Osteocyte (in vitro differentiated cells): ENCODE measurements at places on chromosomes 6 and 20. TPM values are rescaled to one million over a fixed set of nuclear protein-coding genes. Genes with fewer than 3 reads are reported as not detected.

DNA sequence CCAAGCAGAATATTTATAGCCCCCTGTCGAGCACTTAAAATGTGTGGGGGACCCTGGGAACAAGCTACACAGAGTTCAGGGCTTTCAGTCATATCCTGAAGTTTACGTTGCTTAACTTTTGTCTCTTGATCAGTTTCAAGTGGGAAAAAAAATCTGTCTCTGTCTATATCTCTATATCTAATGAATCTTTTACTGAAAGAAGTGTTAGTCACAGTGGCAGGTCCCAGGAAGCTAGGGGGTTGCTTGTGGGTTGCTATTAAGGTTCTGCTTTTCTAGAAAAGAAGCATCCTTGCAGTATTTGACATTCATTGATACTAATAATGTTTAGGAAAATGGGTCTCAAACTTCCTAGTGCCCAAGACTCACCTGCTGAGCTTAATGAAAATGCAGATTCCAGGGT lies 76.7 kb upstream of the CLDN20 start:
- no peak overlapping the region for H3K4me3 ChIP-seq
- no peak for DNase-seq
- H3K27me3 ChIP-seq, result no peaks in the 10 kb centered on the region

DNA sequence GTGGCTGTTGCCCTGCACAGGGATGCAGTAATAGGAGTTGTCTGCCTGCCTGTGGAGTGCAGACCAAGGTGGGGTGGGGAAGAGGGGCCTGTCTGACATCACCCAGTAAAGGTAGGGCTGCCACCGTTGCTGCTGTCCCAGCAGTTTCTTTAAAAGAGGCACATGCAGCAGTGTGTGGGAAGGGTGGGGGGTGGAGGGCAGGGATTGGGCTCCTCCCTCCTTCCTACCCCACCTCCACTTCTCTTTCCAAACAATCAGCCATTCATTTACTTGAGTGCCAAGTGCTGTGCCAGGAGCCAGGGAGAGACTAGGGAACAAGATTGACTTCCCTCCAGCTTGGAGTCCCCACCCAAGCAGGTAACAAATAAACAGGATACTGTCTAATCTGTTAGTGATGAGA lies 66.8 kb upstream of the MYL9 start:
- peak overlapping the region; percentile 66 for H3K27ac ChIP-seq
- no peaks in the 10 kb centered on the region for H3K36me3 ChIP-seq
- peaks cover 63% of the 10 kb centered on the region for H3K4me1 ChIP-seq
- DNase-seq, result no peak

GRCh38 chr6:120918137-120918536 lies 416.1 kb downstream of the TBC1D32 start:
- H3K4me1 ChIP-seq, result no peaks in the 10 kb centered on the region
- no peak overlapping the region for H3K27ac ChIP-seq
- no peak for DNase-seq
- no peak overlapping the region for H3K4me3 ChIP-seq
- H3K36me3 ChIP-seq, result no peaks in the 10 kb centered on the region

LY6G6D gene
- not detected in 2 replicates for total RNA-seq

DNA sequence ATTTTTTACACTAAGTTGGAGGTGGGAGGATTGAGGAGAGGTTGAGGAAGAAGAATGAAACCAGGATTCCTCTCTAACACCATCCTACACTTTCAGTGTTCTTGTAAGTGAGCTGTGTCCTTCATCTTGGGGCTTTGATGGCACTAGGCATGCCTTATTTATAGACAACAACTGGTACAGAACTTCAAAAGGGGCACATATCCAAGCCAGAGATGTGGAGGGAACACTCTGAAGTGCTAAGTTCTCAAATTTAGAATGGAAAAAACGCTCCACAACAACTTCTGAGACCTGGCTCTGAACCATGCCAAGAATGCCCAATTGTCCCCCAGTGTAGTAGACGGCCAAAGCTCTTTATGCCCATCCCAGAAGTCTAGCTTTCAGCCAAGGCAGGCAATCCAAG lies 16.2 kb upstream of the PKHD1 start:
- H3K4me1 ChIP-seq, result no peaks in the 10 kb centered on the region
- H3K4me3 ChIP-seq, result no peak overlapping the region
- peaks cover 6% of the 10 kb centered on the region for H3K27me3 ChIP-seq
- no peak overlapping the region for H3K27ac ChIP-seq
- no peaks in the 10 kb centered on the region for H3K36me3 ChIP-seq

DNA sequence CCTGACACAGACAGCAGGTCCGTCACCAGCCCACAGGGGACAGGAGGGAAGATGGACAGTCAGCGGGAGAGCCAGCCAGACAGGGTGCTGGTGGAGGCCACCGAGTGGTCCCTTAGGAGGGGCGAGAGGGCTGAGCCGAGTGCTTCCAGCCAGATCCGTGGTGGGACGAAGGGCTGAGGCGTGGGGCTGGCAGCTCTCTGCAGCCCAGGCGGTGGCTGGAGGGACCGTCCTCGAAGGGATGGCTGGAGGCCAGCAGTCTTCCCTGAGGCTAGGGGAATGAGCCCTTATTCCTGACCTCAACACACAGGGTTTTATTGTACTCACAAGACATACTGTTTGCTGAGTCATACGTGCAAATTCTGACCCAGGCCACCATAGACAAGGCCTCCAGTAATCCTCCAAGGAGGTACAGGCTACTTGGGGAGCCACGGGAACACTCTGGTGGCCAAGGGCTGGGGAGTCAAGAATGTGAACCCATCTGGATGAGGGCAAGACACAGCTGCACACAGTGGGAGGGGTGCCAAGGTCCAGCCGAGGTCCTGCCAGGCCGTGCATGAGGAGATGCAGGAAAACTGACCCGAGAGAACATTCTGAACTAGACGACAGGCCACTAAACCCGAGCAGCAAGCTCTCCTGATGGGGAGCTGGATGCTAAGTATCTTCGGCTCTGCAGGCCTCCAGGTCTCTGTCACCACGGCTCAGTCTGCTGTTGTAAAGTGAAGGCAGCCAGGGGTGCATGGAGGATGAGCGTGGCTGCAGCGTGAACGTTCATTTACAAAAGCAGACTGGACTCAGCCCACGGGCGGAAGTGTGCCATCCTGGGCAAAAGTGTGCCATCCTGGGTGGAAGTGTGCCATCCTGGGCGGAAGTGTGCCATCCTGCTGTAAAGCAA lies 242.5 kb downstream of the TTLL2 start:
- no peaks in the 10 kb centered on the region for H3K36me3 ChIP-seq
- H3K27ac ChIP-seq, result no peak overlapping the region
- DNase-seq, result peak; percentile 84
- no peak overlapping the region for H3K4me3 ChIP-seq
- H3K4me1 ChIP-seq, result peaks cover 30% of the 10 kb centered on the region

CD83 gene
- 1.4 and 1.6 TPM in 2 replicates for total RNA-seq

GRCh38 chr6:19986691-19987438 lies 149.7 kb downstream of the ID4 start:
- H3K4me1 ChIP-seq, result no peaks in the 10 kb centered on the region
- H3K36me3 ChIP-seq, result no peaks in the 10 kb centered on the region
- no peak overlapping the region for H3K4me3 ChIP-seq

- no peak overlapping the region for H3K27ac ChIP-seq
- peaks cover 43% of the 10 kb centered on the region for H3K27me3 ChIP-seq
- no peak for DNase-seq
- no peaks in the 10 kb centered on the region for H3K4me1 ChIP-seq
- H3K36me3 ChIP-seq, result no peaks in the 10 kb centered on the region
Observed at GRCh38 chr20:44792796-44793195, 17.6 kb downstream of the RIMS4 start.

PKIB gene
- 28.7 and 35.0 TPM in 2 replicates for total RNA-seq

DNA sequence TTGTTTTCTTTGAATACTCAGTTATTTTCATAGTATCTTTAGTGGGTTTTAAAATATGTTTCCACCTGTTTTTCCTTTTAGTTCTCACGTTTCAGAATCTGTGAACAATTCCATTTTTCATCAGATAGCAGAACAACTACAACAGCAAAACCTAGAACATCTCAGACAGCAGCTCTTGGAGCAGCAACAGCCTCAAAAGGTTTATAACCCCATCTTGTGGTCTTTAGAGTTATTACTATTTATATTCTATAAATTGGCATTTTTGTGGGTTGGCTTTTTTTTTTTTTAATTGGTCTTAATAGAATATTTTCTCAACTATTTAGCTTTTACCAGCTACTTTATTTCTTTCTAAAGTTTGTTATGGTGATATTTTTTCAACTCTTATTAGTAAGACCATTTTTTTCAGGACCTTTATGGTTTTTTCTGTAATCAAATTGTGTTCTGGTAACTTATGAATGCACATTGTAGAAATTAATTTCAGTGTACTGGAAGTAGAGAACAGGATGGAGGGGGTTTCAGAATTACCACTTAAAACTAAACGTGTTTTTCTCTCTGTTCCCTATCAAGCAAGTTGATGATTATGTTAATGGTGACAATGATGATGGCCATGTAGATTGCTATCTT lies 72.2 kb downstream of the SCAF8 start:
- H3K4me3 ChIP-seq, result no peak overlapping the region
- H3K4me1 ChIP-seq, result peaks cover 11% of the 10 kb centered on the region
- H3K27me3 ChIP-seq, result no peaks in the 10 kb centered on the region

- no peaks in the 10 kb centered on the region for H3K4me1 ChIP-seq
- no peak for DNase-seq
- no peak overlapping the region for H3K4me3 ChIP-seq
- H3K27me3 ChIP-seq, result no peaks in the 10 kb centered on the region
- no peak overlapping the region for H3K27ac ChIP-seq
Observed at GRCh38 chr6:143894655-143895054, 30.4 kb downstream of the ZC2HC1B start.

DNA sequence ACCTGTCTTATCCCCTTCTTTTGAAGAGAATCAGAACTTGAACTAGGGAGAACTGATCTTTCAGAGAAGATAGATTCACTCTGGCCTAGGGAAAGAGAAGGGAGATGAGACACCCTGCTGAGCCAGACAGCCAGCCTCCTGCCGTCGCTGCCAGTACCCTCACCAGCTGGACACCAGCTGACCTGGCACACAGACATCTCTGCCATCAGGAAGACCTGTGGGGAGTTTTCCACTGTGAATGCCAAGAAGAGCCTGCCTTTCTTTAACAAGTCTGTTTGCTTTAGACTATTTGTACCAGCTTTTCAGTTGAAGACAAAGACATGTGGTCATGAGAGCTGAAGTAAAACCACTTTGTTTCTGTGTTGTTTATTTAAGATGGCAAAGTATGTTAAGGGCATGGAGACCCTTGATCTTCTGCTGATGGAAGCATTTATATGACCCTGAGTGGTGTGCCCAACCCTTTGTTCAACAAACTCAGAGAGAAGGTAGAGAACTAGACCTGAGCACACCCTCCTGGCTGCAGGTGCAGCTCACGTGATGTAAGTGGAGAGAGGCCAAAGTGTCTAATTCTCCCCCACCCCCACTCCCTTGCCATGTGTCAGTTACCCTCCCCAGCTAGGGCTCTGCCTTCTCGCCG lies 82.3 kb upstream of the SLC24A3 start:
- DNase-seq, result no peak
- no peaks in the 10 kb centered on the region for H3K4me1 ChIP-seq

CCDC167 gene
- total RNA-seq, result 22.7 and 23.0 TPM in 2 replicates

DNA sequence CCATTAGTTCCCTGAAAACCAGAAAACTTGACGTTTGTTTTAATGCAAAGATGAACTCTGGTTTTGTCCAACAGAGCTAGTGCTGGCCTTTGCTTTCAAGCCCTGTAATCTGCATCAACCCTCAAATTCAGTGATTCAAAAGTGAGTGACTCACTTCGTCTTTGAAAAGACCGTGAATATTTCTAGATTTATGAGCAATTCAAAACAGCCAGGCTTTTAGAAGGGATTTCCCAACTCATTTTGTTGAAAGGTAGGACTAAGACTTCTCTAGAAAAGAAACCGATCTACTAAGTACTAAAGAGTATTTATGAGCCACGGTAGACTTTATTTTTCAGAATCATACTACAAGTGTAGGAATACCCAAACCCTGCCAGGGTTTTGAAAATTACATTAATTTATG lies 121.5 kb downstream of the UST start:
- peaks cover 19% of the 10 kb centered on the region for H3K4me1 ChIP-seq
- H3K4me3 ChIP-seq, result no peak overlapping the region
- H3K27ac ChIP-seq, result no peak overlapping the region
- no peak for DNase-seq
- no peaks in the 10 kb centered on the region for H3K36me3 ChIP-seq

CRYBG1 gene
- 2.3 and 2.4 TPM in 2 replicates for total RNA-seq

DNA sequence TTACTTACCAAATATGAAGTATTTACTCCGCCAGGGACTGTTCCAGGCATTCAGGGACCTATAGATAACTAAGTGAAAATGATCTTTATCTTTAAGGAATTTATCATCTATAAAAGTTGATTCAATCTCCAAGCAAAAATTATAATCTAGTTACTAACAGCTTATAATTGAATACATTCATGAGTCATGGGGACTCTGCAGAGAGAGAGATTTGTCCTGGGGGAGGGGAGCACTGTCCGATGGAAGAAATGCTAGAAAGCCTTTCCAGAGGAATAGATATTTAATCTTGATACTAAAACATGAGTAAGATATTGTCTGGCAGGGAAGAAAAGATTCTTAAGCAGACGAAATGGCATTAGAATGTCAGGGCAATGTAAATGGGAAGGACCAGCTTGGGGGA lies 139.3 kb downstream of the CD164 start:
- no peaks in the 10 kb centered on the region for H3K36me3 ChIP-seq
- DNase-seq, result no peak
- peaks cover 18% of the 10 kb centered on the region for H3K4me1 ChIP-seq

GRCh38 chr20:54570561-54570960 lies 95.2 kb downstream of the DOK5 start:
- no peaks in the 10 kb centered on the region for H3K36me3 ChIP-seq
- no peak for DNase-seq
- no peaks in the 10 kb centered on the region for H3K27me3 ChIP-seq
- no peak overlapping the region for H3K27ac ChIP-seq
- no peaks in the 10 kb centered on the region for H3K4me1 ChIP-seq

MEP1A gene
- total RNA-seq, result not detected in 2 replicates

GRCh38 chr6:160378882-160379281 lies 30.7 kb downstream of the SLC22A3 start:
- H3K4me3 ChIP-seq, result no peak overlapping the region
- H3K27ac ChIP-seq, result no peak overlapping the region
- no peaks in the 10 kb centered on the region for H3K36me3 ChIP-seq

- peaks cover 12% of the 10 kb centered on the region for H3K4me1 ChIP-seq
- H3K27ac ChIP-seq, result no peak overlapping the region
- no peak for DNase-seq
- H3K27me3 ChIP-seq, result no peaks in the 10 kb centered on the region
- no peaks in the 10 kb centered on the region for H3K36me3 ChIP-seq
Observed at GRCh38 chr6:157272372-157272771, 50.9 kb downstream of the TMEM242 start.

- peaks cover 2% of the 10 kb centered on the region for H3K4me1 ChIP-seq
- DNase-seq, result no peak
- no peak overlapping the region for H3K27ac ChIP-seq
- H3K36me3 ChIP-seq, result no peaks in the 10 kb centered on the region
- H3K4me3 ChIP-seq, result no peak overlapping the region
- H3K27me3 ChIP-seq, result no peaks in the 10 kb centered on the region
Observed at GRCh38 chr6:38051819-38052434, 232.4 kb downstream of the ZFAND3 start.

DNA sequence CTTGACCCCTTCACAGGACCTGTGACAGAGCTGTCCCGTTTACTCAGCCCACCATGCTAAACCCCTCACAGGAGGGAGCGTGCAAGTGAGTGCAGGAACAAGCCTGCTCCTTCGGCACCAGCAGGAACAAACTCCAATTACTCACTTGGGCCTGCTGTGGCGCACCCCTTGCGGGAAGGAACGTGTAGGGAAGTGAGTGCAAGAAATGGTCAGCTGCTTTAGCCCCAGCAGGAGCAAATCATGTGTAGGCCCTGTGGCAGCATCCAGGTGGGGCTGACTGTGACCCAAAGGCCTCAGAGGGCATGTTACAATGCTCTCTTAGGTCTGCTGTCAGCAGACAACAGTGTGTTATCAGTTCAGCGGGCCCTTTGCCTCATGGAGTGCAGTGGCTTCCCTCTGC lies 574.4 kb downstream of the PRKN start:
- H3K4me1 ChIP-seq, result peaks cover 55% of the 10 kb centered on the region
- no peak for DNase-seq
- H3K36me3 ChIP-seq, result no peaks in the 10 kb centered on the region
- no peak overlapping the region for H3K27ac ChIP-seq
- H3K4me3 ChIP-seq, result no peak overlapping the region
- H3K27me3 ChIP-seq, result no peaks in the 10 kb centered on the region
